Spleen (tissue), 13 donors: ENCODE measurements at places on chromosomes 5 and 9. TPM values are rescaled to one million over a fixed set of nuclear protein-coding genes. Genes with fewer than 3 reads are reported as not detected.

DNA sequence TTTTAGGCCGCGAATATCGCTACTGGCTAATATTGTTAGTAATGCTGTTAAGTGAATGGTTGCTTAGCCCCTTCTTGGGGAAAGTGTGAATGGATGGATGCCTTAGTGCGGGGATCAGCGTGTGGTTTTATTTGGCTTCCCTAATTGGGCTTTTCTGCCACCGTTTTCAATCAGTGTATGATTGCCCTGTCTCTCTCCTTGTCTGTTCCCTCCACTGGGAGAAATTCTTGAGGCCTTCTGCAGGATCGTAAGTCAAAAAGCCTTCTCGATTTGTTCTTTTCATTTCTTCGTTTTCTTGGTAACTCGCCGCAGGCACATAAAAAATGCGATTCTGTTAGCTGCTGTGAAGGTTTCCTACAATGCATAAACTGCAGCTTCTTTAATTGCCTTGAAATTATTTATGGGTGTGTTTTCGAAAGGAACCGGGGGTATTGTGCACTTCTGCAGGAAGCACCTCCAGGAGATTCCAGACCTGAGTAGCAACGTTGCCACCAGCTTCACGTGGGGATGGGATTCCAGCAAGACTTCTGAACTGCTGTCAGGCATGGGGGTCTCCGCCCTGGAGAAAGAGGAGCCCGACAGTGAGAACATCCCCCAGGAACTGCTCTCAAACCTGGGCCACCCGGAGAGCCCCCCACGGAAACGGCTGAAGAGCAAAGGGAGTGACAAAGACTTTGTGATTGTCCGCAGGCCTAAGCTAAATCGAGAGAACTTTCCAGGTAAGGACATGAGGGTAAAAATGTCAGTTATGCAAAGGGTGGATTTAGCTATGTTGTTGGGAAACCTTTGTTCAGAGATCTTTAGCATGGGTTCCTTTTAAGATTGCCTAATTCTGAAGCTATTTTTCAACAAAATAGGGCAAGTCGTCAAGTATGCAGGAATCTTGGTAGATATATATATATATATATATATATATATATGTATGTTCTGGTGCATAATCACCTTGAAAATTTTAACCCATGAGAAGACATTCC, 700 bp downstream of the SKP2 start:
- H3K27ac ChIP-seq = peak overlapping the region; percentile 90
- DNase-seq = peak; percentile 80
- peaks cover 17% of the 10 kb centered on the region for H3K36me3 ChIP-seq
- no peaks in the 10 kb centered on the region for H3K27me3 ChIP-seq
- peaks cover 48% of the 10 kb centered on the region for H3K4me1 ChIP-seq

DNA sequence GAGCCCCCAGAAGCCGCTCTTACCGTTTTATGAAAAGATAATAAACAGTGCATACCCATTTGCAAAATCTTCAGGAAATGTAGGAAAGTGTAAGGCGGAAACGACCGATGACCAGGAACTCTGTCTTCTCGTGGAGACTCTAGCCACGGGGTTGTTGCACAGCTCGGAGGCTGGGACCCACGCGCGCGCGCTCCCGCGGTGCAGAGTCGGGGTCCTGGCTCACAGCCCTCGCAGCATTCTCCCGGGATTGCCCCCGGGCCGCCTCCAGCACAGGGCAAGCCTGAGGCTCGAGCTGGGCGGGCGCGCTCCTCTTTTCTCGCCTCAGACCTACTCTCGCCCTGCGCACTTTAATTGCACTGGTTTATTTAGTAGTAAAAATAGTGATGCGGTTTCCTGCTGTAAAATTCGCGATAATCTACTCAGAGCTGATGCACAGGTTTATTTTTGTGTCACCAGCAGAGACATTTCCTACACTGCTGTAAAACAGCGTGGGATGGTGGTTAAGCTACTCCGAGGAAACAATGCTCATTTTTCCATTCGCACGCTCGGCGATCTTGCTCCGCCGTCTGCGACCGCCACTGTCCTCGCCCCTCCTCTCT, 15.5 kb downstream of the TRIM7 start:
- no peaks in the 10 kb centered on the region for H3K27me3 ChIP-seq
- H3K4me1 ChIP-seq = peaks cover 62% of the 10 kb centered on the region
- H3K27ac ChIP-seq = peak overlapping the region; percentile 93

- no peak overlapping the region for H3K4me3 ChIP-seq
- H3K27me3 ChIP-seq = no peaks in the 10 kb centered on the region
- no peaks in the 10 kb centered on the region for H3K4me1 ChIP-seq
- H3K36me3 ChIP-seq = no peaks in the 10 kb centered on the region
- no peak overlapping the region for H3K27ac ChIP-seq
These were observed 28.8 kb downstream of the C5 start for GRCh38 chr9:121021301-121021700.

DNA sequence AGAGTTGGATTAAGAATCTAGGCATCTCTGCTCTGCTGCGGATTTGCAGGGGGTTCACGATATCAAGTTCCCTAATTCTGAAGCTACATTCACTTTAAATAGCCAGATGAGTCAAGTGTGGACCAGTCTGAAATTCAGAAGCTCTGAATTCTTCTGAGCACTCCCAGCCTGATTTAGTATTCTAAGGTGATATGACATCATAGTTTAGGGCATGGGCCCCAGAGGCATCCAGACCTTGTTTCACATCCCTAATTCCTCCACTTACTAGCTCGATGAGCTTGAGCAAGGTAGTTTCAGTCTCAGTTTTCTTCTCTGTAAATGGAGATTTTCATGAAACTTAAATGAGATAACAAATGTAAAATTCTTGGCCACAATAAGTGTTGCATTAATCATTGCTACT, 65.2 kb downstream of the TMEM167A start:
- no peak for DNase-seq
- no peaks in the 10 kb centered on the region for H3K27me3 ChIP-seq
- no peaks in the 10 kb centered on the region for H3K4me1 ChIP-seq
- no peak overlapping the region for H3K4me3 ChIP-seq

DNA sequence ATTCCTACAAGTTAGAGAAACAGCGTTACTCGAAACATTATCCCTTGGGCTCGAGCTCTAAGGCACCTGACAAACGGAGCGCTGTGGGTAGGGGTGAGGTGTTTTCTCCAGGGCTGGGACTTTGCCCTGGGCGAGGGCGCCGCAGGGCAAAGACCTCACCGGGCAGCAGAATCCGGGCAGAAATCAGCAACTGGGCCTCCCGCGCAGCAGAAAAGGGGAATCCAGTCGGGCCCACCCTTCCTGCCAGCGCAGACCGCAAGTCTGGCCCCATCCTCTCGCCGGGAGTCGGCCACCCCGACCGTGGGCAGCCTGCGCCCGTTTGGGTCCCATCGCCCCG, 430 bp upstream of the MSH3 start:
- peak overlapping the region; percentile 91 for H3K27ac ChIP-seq
- no peaks in the 10 kb centered on the region for H3K27me3 ChIP-seq
- H3K36me3 ChIP-seq = peaks cover 17% of the 10 kb centered on the region
- DNase-seq = no peak
- peak overlapping the region; percentile 71 for H3K4me3 ChIP-seq
- H3K4me1 ChIP-seq = peaks cover 15% of the 10 kb centered on the region

DNA sequence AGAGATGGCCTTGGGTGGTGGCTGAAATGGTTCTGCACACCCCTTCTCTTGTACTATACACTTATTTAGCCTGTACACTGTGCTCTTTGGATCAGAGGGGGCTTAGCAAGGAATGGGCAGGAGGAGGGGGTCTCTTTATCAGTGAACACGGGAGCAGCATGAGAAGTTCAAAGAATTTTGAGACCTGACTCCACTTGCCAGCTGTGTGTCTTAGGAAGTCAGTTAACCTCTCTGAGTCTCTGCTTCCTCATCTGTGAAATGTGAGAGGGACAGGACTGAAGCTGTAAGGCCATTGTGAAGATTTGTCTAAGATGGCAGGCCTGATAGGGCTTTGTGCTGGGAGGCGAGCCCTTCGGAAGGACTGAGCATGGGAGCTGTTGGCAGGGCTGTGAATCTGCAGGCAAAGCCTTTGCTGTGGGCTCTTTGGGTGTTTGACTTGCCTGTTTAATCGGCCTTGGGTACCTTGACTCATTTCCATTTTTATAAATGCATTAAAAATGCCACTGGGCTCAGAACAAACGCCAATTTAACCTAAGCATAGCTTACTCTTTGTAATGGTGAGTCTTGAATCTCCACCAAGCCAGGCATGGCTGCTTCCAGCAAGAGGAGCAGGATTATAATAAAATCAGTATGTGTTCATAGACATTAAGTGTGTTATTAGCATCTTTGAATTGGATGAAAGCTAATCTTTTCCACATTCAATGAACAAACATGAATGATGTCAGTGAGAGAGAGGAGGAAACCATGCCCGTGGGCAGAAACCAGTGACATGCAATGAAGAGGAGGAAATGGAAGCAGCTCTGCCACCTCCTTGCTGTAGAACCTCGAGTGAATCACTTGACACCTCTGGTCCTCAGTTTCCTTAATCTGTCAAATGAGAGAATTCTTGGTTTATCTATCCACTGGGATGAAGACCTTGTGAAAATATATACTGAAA, 89.4 kb downstream of the MACROH2A1 start:
- no peaks in the 10 kb centered on the region for H3K4me1 ChIP-seq
- no peaks in the 10 kb centered on the region for H3K36me3 ChIP-seq
- no peak overlapping the region for H3K27ac ChIP-seq

- H3K36me3 ChIP-seq = no peaks in the 10 kb centered on the region
- H3K27ac ChIP-seq = no peak overlapping the region
- no peaks in the 10 kb centered on the region for H3K27me3 ChIP-seq
- DNase-seq = no peak
- no peaks in the 10 kb centered on the region for H3K4me1 ChIP-seq
These were observed 526.0 kb downstream of the MTRR start for GRCh38 chr5:8394965-8395364.

DNA sequence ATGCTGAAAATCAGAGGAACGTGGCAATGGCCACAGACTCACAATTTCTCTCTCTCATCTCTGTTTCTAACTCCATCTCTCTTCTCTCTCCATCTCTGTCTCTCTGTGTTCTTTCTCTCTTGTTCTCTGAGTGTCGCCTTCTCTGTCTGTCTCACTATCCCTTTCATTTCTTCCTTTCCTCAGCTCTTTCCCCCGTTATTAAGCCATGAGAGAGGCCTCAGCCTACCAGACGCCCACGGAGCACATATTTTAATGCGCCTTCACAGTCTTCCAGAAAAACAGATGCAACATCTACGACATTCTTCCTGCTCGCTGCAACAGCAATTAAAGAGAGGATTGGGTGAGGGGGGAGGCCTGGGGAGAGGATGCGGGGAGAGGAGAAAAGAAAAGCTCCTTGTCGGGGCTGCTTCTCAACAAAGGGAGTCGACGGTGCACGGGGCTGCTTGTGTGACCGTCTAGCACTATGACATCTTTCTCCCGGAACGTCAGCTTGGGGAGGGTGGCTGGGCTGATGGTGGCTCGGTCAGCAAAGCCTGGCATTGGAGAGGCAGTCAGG, 37.7 kb upstream of the NEURL1B start:
- H3K4me3 ChIP-seq = no peak overlapping the region
- H3K27me3 ChIP-seq = peaks cover 2% of the 10 kb centered on the region
- H3K36me3 ChIP-seq = no peaks in the 10 kb centered on the region
- H3K4me1 ChIP-seq = no peaks in the 10 kb centered on the region
- peak; percentile 37 for DNase-seq

GRCh38 chr5:138695781-138696180, 57.4 kb upstream of the CTNNA1 start:
- DNase-seq = no peak
- no peak overlapping the region for H3K27ac ChIP-seq

DNA sequence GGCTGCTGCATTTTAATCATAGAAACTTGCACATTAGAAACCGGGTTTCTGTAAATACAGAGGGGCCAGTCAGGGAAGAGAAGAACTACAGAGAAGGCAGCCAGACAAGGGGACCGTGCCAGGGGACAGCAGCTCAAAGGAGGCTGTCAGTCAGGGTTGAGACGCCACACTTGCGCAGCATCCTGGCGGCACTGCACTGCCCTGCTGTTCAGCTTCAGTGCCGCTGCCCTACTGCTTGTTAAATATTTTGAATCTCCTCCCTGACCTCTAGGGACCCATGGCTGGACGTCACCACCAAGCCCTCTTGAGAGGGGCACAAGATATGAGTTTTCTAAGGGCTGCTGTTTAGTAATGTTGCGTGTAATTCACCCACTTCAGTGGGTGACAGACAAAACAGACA, 43.6 kb upstream of the ZBTB43 start:
- no peaks in the 10 kb centered on the region for H3K36me3 ChIP-seq
- H3K27me3 ChIP-seq = peaks cover 3% of the 10 kb centered on the region
- H3K27ac ChIP-seq = no peak overlapping the region

DNA sequence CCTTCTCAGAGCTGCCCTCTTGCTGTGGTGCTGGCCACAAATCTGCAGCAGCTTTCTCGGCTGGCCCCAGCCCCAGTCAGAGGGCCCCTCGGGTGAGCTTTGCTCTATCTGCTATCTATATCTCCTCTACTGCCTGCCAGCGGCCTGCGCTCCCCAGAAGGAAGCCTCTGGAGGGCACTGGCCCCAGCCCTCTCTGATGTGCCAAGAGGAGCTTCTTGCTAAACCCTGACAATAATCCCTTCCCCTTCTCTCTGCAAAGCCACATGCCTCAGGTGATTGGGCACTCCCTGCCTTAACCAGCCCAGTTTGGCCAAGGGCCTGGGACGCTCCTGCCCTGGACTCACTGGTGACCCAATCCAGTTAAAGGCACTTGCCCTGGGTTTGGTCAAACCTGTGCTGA, 42.7 kb downstream of the CAMK2A start:
- H3K27me3 ChIP-seq = no peaks in the 10 kb centered on the region
- DNase-seq = no peak

DNA sequence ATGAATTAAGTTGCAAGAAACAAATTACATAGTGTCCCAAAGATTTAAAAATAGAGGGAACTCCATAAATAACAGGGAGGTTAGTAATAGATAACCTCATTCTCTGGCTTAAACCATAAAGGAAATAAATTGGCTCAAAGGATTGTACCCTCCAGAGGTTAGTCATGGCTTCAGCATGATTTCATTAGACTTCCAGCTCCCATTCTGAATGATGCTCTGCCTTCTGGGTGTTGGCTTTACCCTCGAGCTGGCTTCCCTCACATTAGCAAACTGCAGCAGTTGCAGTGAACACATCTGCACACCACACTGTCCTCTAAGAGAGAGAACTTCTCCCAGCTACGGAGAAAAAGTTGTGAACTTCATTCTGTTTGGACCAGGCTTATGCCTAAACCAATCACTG, 70.4 kb downstream of the RGS7BP start:
- H3K27ac ChIP-seq = no peak overlapping the region
- H3K27me3 ChIP-seq = no peaks in the 10 kb centered on the region
- DNase-seq = no peak
- no peaks in the 10 kb centered on the region for H3K36me3 ChIP-seq

GRCh38 chr5:2373631-2374030, 377.8 kb downstream of the IRX2 start:
- no peaks in the 10 kb centered on the region for H3K27me3 ChIP-seq
- no peaks in the 10 kb centered on the region for H3K4me1 ChIP-seq
- H3K27ac ChIP-seq = no peak overlapping the region
- H3K36me3 ChIP-seq = no peaks in the 10 kb centered on the region

The C5orf22 gene
- 19.3 TPM for total RNA-seq

The PIP5KL1 gene
- total RNA-seq = 0.94 TPM

The SLIT3 gene
- total RNA-seq = 11.1 TPM

The DCAF12 gene
- total RNA-seq = 107 TPM

The NUTM2G gene
- total RNA-seq = not detected

The SMIM33 gene
- total RNA-seq = not detected

The ZNF189 gene
- 26.1 TPM for total RNA-seq

The FOXD4L6 gene
- total RNA-seq = not detected
